ENCODE measurements at places on chromosomes 11 and 22.

GRCh38 chr11:11416502-11416901, 63.5 kb upstream of the CSNK2A3 start:
- DNase-seq: no peak

GRCh38 chr11:60282286-60282685, 1.8 kb downstream of the MS4A4A start:
- DNase-seq: no peak

GRCh38 chr11:44304091-44305025, 5.6 kb downstream of the ALX4 start:
- DNase-seq: no peak

GRCh38 chr11:117202386-117203068, 3.4 kb downstream of the TAGLN start:
- no peak for DNase-seq

- no peak for DNase-seq
Measured at GRCh38 chr11:826836-827145, 928 bp upstream of the CRACR2B start.

DNA sequence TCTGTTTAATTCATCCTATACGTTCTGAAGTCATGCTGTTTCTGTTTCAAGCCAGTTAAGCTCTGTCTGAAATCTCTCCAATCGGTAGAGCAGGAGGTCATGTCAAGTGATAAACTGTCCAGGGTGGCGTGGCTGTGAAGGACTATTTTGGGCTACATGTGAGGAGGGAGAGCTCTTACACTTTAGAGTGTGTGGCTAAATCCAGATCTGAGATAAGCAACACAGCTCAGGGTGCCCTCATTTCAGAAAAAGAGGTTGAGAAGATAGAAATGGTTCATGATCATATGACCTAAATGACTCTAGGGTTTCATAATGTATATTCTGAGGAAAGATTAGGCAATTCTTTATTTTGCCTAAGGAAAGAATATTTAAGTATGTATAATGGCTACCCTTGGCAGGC, 8.4 kb downstream of the BLID start:
- no peak for DNase-seq

DNA sequence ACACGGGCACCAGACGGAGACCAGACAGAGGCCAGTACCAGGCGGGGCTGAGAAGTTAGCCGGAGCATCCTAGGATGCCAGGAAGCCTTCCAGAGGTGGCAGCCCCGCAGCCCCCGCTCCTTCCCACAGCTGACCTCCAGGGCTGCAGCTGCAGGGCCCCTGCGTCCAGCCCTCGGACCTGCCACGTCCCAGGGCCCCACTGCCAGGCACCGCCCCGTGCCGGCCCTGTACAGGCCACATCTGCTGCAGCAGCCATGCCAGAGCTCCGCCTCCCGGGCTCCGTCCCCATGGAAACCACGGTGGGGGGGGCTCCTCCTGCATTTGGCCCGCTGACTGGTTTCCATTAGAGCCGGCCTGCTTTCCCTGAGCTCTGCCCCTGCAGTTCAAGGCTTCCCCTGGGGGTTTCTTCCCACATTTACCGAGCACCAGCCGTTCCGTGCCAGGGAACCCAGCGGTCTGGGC, 62.5 kb upstream of the PPARA start:
- no peak for DNase-seq

GRCh38 chr22:42621505-42622002, 6.9 kb upstream of the POLDIP3 start:
- peak; percentile 9 for DNase-seq

DNA sequence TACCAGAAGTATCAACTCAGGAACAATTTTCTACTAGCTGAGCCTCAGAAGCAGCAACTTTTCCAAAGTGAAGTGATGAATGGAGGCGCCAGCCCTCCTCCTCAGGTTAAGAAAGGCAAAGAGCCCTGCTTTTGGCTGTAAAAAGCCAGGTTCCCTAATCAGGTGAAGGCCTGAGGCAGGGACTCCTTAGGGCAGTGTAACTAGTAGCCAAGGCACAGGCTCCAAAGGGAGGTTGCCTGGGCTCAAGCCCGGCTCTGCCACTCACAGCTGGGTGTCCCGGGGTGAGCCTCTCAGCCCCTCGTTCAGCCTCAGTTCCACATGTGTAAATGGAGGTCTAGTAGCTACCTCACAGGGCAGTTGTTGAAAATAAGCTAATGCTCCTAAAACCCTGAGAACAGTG, 19.5 kb downstream of the TSKU start:
- DNase-seq: no peak

GRCh38 chr11:126415128-126415527, 59.6 kb downstream of the ST3GAL4 start:
- no peak for DNase-seq

All from NCI-H1105 treated with DMSO at 0.1 percent for 48 hours (cell line).